ENCODE measurements at places on chromosomes 2 and 18. TPM values are rescaled to one million over a fixed set of nuclear protein-coding genes. Genes with fewer than 3 reads are reported as not detected.

DNA sequence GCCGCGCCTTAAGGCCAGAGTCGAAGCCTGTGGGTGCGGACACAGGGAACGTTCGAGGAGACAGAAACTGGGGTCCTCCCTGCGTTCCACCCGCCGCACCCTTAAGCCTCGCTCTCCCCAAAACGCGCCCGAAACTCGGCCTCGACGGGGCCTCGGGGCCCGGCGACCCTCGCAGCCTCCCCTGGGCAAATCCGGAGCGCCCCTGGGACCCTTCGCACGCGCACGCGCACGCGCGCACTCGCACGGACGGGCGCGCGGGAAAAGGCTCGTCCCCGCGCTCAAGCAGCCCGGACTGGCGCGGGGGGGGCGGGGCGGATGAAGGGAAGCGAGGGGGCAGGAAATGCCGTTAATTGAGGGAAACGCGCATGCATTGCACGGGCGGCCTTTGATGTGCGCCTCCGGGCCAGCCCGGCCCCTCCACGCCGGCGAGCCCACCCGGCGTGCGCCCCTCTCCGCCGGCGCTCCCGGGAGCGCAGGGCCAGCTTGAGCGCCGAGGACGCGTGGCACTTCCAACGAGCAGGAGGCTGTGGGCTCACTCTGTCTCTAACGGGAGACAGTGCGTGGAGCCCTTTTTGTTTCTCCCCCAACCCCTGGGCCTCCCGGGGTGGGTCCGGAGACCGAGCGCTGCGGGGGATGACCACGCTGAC is 5.4 kb upstream of the SALL3 start:
- DNase-seq: no peak

DNA sequence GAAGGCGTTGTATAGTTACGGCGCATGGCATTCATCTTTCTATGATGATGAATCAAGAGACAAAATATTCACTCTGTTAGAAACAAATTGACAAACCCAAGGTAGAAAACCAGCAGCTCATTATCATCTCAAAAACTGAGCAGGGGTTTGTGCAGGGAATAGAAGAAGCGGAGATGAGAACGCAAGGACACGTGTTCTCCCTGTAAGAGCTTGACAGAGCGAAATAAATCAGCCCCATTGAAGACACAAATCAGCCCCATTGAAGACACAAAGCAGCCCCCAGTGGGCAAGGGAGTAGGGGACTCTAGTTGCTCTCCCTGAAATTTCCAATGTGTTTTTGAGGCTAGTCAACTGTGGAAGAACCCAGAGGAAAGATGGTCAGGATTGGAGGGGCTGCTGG is 199.2 kb downstream of the EPHA4 start:
- no peak for DNase-seq

GRCh38 chr18:53380063-53380639 is 844.3 kb downstream of the MBD2 start:
- no peak for DNase-seq

DNA sequence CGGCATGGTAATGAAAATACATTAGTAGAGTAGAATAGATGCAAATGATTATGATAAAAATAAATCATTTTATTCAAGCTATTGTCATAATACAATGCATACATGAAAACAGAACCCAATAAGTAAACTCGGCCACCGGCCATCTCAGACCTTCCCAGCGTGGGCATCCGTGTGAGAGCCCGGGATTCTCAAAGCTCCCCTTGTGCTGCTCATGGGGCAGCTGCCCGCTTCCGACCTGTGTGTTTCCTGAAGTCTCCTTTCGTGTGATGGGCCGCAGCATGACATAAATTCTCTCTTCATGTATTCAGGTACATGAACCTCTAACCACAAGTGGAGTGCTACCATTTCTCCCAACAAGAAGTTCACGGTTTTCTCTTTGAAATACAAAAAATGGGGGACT is 13.5 kb upstream of the CNDP2 start:
- DNase-seq: no peak

- DNase-seq: no peak
Observed at GRCh38 chr2:152694161-152694661, 23.1 kb downstream of the PRPF40A start.

DNA sequence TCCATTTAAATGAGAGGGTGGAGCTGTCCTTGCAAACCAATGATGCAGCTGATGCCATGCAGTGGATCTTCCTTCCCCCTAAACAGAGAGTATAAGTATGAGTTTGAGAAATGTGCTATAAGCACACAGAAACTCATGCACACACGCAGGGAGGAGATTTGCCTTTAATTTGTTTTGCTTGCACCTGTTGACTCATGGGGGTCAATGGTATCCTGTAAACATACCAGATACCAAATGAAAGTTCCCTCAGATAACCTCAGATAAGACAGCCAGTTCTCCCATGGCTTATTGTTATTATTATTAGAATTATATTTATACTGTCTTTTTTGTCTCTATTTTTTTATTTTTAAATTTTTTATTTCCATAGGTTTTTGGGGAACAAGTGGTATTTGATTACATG is 29.5 kb upstream of the GPR39 start:
- DNase-seq: no peak

GRCh38 chr2:105376789-105377240 is 22.0 kb downstream of the FHL2 start:
- DNase-seq: no peak

- DNase-seq: no peak
Observed at GRCh38 chr18:42925036-42925435, 190.4 kb downstream of the RIT2 start.

GRCh38 chr2:27014771-27015433 is 17.9 kb upstream of the TMEM214 start:
- no peak for DNase-seq

DNA sequence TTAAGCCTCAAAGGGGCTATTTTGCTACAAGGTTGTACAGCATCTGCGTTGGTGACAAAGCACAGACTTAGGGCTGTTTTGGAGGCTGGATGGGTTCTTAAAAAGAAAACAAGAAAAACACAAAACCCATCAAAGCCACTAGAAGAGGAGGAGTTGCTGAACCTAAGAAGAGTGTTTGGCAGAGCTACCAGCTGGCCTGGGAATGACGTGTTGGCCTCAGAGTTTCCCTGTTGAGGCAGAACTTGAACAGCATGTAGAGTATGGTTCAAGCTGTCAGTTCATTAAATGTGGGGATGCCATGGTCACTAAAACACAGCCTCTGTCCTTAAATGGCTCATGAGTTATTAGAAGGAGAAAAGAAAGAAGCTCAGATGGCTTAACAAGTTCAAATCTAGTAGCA is 162.5 kb downstream of the TTC32 start:
- DNase-seq: no peak

DNA sequence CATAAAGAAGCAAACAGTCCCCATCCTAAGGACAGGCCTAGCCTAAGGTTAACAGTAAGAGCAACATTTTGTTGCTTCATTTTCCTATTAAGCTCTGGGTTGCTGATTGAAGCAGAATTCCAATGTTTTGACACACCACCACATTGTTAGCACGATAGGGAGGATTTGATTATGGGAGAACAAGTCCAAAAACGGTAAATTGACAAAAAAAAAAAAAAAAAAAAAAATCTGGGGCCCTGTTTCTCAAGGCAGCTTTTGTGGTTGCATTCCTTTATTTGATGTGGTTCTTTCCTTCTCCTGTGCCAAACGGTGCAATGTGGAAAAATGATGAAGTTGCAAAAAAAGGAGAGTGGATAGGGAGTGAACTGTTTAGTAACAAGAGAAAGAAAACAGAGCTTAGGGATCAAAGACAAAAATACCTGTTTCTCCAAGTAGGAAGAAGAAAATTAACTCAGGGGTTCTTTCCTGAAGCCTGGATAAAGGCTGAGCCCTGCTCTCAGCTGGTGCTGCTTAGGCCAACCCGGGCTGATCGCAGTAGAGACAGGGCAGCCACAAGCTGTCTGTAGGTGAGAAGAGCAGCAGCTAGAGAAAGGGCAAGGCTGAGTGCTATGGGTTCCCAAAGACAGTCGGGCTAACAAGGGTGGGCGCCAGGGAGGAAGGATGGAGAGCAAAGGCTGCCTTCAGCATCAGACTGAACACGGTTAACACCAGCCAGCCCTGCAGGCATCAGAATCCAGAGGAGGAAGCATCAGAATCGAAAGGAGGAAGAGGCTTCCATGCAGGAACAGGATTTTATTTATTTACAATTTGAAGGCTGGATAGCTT is 167.8 kb upstream of the FOSL2 start:
- no peak for DNase-seq

GRCh38 chr2:181613241-181613640 is 43.7 kb downstream of the CERKL start:
- DNase-seq: no peak

GRCh38 chr2:176160251-176160985 is 3.3 kb downstream of the HOXD3 start:
- no peak for DNase-seq

DNA sequence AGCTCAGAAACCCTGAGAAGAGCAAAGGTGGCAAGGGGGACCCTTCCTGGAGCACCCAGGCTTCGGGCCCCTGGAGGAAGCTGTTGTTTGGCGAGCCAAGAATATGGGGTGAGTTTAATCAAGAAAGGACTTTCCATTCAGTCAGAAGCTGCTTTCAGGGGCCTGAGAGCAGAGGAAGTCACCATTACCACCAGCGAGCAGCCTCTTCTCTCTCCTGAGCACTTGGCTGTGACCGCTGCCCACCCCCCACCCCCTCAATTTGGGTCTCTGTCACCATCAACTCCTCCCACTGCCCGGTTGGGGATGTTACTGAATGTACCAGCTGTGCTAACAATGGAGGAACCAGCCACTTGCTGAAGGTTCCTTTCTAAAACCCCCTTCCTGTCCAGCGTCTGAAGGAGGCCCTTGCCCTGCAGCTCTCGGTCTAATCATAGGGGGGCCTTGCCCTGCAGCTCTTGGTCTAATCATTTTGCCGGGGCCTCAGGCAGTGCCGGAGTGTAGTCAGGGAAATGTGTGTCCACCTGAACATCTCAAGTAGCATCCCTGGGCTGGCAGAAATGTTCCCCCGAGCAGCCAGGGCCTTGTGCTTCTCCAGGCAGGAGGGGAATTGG is 943 bp downstream of the INPP5D start:
- DNase-seq: no peak

DNA sequence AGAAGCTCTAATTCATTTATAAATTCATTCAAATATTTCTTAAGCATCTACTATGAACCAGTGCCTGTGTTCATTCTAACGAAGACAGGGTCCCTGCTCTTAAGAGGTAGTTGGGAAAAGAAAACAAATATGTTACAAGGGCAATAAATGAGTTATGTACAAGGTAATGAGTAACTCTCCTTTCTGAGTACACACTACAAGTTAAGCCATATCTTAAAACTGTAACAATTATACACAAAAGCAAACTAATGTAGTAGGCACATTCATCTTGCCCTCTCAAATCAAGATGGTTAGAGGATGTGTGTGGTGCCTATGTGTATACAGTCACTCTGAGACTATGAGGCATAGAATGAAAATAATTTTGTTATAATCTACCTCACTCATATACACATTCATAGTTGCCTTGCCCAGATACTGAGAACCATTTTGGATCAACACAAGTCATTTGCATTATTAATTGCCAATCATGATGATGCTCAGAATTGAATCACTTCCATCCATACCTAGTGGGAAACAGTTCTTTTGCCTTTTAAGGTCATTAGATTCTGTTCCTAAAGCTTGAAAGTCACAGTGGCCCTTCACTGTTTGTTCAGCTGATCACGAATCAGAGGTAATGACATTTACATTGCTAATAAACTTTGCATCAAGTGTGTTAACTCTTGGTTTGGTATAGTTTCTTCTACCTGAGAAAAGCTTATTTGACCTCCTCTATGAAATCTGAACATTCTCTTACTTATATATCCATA is 283.1 kb downstream of the ZNF385B start:
- DNase-seq: no peak

- DNase-seq: peak; percentile 44
Observed at GRCh38 chr2:174573621-174574081, 24.0 kb downstream of the WIPF1 start.

GRCh38 chr18:74286856-74287255 is 4.9 kb downstream of the CYB5A start:
- no peak for DNase-seq

- no peak for DNase-seq
Observed at GRCh38 chr2:172083628-172084394, 1.5 kb upstream of the DLX1 start.

- DNase-seq: no peak
Observed at GRCh38 chr2:122528958-122529705, 773.7 kb downstream of the TSN start.

DNA sequence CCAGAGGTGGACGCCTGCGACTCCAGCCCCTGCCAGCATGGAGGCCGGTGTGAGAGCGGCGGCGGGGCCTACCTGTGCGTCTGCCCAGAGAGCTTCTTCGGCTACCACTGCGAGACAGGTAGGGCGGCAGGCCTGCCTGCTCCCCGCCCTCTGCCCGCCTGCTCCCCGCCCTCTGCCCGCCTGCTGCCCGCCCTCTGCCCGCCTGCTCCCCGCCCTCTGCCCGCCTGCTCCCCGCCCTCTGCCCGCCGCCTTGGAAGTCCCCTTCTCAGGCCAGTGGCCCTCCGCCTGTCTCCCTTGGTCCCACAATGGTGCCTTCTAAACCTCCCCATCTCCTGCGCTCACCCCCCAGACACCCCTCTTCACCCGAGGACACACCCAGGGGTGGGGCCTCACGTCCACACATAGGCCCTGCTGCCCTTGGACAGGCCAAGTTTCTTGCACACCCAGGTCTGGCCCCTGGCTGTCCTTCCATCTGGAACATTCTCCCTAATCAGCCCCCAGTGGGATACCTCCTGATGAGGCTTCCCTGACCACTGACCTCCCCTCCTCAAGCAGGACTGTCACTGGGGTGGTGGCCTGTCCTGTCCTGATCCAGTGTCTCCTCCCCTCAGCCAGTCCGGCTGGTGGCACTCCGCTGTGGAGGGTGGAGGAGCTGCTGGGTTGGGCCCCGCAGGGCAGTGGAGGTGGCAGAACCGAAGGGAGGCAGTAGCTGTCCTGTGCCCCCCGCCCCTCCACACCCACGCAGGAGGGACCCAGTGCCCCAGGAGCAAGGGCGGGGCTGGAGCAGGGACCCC is 37.9 kb downstream of the MTERF4 start:
- DNase-seq: peak; percentile 43

DNA sequence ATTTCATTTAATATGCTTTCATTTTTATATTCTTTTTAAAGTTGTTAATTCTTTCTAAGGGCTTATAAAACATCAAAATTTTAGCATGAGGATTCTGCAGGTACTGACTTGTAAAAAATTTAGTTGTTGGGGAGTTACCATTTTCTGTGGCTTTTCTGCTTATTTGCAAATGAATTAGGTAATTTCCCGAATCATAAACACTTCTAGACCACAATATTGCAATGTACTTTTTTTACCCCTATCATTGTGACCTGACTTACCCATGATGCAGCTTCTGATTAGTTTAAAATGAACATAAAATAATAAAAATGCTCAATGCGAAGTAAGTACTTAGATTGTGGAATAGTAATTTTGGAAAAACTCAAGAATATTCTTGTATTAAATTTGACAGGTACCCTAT is 11.4 kb downstream of the ARL6IP6 start:
- no peak for DNase-seq

The GALR1 gene
- not detected for total RNA-seq

The VWC2L gene
- total RNA-seq: not detected

The UCN gene
- total RNA-seq: 0.55 TPM

The FEZ2 gene
- total RNA-seq: 37.2 TPM

The TNS1 gene
- total RNA-seq: 783 TPM

The BOK gene
- total RNA-seq: 3.6 TPM

The MOCOS gene
- total RNA-seq: 0.27 TPM

The SLC38A11 gene
- total RNA-seq: 1.0 TPM

The MPP4 gene
- total RNA-seq: not detected
